ENCODE measurements at places on chromosomes 3 and 15.

DNA sequence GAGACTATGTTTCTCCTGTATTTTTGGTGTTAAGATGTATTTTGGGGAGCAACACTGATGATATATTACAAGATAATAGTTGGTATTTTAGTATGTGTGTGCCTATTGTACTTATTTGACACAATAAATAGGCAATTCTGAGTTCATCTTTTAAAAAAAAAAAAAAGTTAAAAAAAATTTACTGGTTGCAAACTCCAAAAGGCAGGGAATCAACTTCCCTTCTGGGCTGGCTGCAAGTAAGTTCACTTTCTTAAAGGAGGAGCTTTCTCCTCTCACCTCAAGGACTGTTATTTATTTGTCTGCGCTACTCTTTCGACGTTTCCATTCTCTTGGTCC, 335 bp upstream of the VPS8 start:
- no peak for DNase-seq

DNA sequence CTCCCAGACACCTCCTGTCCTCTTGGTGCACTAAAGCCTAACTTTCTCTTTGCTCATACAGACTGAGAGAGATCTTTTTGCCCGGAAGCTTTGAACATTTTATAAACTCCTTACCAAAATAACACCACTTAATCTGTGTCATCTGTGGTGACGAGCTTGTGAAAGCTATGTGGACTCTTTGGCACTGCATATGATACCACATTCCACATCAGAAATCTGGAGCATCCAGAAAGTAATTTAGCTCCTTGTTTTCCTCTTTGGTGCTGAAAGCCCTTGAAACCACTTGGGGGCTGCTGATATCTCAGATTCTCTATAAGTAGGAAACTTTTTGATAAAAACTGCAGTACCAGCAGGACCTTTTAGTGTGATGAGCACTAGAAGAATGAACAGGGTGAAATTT, 128.3 kb downstream of the ALCAM start:
- DNase-seq, result no peak

DNA sequence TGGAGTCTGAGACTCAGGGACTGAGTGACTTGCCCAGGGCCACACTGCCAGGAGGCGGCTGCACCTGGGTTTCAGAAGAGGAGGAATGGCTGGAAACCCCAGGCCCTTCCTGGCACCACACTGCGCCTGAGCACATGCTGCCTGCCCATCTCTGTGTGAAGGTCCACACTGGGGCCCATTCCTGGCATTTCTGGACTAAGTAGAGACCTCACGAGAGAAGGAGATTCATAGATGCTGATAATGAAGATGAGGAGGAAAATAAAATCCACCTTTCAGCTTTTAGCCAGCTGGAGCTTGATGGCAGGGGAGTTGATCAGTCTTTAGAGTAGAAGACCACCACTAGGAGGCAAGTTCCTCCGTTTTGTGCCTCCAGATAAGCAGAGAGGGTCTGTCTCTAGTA, 40.2 kb upstream of the TF start:
- no peak for DNase-seq

GRCh38 chr15:40871749-40872617, 2.1 kb downstream of the RHOV start:
- no peak for DNase-seq

- no peak for DNase-seq
Measured at GRCh38 chr3:87997966-87998365, 60.8 kb downstream of the CGGBP1 start.

GRCh38 chr15:90230071-90230494, 3.7 kb downstream of the CIB1 start:
- no peak for DNase-seq

- no peak for DNase-seq
Measured at GRCh38 chr3:189570916-189571315, 60.3 kb upstream of the TP63 start.

DNA sequence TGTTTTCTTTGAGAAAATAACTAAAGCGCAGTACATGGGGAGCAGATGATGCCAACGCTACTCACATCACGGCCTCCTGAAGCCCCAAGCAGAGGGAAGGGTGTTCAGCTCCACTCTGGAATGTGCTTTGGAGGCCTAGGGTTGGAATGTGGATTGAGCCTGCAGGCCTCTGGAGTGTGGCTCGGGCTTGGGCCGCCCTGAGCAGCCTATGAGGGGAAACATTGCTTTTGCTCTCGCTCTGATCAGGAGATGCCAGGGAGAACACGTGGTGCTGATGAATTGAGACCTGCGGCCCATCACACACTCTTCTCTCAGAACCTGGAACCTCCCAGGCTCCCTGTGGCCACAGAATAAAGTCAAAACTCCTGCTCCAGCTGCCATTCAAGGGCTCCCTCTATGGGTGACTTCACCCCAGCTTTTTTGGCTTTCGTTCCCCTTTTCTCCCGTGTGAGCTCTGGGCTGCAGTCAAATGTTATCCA, 23.3 kb downstream of the CCDC13 start:
- DNase-seq, result no peak

DNA sequence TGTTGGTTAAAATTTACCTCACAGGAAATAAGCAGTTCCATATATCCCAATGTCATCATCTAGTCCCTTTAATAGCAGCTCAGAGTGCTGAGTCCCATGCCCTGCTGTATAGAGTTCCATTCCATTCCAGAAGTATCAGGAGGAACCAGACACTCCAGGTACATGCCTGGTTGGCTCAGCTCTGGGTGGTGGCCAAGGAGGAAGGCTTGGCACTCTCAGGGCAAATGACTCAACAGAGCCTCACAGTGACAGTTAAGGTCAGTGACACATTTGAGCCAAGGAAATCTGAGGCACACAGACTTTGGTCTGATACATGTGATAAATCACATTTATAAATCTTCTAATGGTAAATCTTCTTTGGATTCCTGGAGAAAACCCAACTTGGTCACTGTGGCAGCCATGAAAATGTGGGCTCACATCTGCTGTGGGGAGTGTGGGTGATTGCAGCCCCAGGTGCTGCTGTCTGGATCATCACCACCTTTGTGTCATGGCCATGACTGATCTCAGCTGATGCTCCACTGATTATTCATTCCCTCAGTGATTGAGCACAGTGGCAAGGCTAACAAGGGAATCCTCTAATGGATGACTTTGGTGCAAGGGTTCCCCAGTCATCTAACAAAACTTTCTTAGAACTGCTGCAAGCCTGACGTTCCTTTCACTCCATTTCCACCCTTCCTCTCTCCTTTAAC, 9.3 kb downstream of the HHLA2 start:
- no peak for DNase-seq

DNA sequence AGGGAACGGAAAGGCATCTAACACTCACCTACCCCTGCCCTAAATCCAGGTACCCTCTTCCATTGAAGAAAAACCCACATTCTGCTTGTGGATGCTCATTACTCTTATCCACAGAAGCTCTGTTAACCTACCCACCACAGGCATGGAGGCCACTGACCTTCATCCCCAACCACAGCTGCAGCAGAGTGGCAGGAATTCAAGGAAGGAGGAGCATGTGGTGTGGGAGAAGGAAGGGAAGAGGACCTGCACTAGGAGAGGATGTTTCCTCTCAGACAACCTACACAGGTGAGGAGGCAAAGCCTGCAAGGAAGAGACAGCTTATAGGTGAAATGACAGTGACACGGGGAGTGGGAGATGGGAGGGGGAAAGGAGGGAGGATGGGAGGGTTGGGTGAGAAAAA, 192.5 kb upstream of the TSC22D2 start:
- no peak for DNase-seq

DNA sequence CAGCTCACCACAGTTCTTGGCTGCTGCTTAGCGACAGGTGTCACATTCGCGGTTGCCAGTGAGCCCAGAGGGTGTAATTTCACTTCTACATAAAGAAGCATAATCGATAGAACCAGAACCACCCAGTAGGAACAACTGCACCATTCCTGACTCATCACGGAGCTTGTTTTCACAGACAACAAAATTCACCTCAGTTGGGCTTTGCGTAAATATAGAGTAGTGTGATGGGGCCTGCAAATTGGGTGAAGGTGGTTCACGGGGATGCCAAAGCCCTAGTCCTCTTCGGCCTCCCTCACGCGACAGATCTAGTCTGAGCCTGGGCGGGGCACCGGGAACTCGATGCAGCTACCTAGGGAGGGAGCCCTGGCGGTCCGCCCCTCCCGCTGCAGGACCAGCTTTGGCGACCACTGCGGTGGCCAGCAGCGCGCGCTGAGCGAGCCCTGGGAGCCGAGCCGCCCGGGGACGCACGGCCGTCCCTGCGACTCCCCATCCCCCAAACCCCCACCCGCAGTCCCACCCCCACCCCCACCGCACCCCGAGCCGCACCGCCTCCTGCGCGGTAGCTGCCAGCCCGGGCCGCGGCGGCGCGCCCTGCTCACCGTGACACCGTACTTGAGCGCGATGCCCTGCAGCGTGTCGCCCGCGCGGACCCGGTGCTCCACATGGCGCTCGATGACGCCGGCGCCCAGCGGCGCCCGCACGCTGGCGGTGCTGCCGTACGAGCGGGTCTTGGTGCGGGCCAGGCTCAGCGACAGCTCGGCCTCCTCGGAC, 519 bp downstream of the LYSMD2 start:
- no peak for DNase-seq

DNA sequence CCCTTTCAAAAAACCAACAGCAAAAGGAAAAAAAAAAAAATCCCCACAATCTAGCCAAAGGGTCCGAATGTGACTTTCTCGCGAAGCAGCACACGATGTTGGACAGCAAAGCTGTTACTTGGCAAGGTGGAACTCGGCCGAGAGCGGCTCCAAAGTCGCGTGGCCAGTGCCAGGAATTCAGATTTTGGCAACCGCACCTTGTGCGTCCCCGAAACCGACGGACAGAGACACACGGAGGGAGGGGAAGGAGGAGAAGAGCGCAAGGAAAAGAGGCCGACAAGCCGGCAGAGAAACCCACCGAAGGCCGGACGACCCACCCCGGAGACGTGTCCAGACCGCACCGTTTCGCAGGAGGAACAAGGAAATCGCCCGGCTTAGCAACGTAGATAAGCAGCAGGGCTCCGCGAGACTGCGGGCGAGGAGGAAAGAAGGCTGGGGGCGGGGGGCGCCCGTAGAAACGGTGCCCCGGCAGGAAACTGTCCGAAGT, 517.3 kb downstream of the MECOM start:
- no peak for DNase-seq

DNA sequence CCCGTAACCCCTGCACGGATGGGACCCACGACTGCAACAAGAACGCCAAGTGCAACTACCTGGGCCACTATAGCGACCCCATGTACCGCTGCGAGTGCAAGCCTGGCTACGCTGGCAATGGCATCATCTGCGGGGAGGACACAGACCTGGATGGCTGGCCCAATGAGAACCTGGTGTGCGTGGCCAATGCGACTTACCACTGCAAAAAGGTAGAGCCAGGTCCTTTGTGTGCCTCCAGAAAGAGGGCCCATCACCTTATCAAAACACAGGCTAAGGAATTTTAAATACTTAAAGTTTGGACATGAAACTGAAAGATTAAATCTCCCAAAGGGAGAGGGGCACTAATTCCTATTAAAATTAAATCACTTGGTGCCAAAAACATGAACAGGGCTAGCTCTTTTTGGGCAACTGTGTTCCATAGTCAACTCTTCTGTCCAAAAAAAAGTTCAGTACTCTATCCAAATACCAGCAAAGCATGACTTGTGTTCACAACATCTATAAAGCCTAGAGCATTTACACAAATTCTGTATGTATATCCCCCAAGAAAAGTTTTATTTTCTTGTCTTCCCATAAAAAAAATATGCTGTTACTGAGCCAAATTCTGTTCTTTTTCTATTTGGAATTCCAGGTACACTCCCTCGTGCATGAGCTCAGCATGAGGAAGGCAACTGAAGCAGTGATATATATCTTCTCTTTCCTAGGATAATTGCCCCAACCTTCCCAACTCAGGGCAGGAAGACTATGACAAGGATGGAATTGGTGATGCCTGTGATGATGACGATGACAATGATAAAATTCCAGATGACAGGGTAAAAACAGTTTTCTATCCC, 9.2 kb downstream of the THBS1 start:
- DNase-seq, result no peak

GRCh38 chr15:47588958-47589357, 128.3 kb upstream of the SEMA6D start:
- DNase-seq, result no peak

GRCh38 chr15:98840053-98840452, 167.5 kb downstream of the PGPEP1L start:
- no peak for DNase-seq

- no peak for DNase-seq
Measured at GRCh38 chr3:111238885-111239284, 167.3 kb downstream of the NECTIN3 start.

DNA sequence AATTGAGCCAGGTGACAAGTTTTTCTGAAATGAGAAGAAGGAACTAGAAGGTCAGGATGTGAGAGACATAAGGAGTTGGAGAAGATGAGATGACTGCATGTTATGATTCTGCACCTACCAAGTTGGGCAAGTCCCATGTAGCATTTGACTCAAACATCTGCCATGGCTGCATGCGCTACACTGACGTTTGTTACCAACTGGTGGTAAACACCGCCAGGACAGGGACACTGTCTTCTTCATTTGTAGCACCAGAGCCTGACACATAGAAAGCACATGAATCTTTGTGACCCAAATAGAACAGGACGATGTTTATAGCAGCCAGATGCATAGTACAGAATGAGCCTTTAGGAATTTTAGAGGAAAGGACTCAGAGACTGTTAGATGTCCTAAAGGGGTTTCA, 236.7 kb downstream of the MYRIP start:
- DNase-seq, result no peak

DNA sequence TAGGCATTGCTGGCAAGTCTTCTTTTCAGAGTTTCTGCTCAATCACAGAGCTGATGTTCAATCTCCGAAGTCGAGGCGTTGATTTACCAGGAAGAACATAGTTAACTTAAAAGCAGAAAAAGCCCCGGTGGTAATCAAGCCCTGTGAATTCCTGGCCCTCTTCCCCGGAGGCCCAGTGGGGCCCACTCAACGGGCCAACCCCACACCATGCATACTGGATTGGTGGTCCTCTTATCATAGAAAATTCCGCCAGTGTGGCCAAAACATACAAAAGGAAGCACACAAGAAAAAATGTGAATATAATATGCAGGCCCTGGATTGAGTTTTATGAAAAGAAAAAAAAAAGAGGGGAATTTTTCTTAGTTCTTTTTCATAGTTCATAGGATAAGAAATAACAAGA, 873.0 kb upstream of the NR2F2 start:
- DNase-seq, result no peak

GRCh38 chr3:169847896-169848295, 21.8 kb downstream of the LRRC31 start:
- no peak for DNase-seq
